ENCODE measurements at places on chromosomes 7 and 10.

DNA sequence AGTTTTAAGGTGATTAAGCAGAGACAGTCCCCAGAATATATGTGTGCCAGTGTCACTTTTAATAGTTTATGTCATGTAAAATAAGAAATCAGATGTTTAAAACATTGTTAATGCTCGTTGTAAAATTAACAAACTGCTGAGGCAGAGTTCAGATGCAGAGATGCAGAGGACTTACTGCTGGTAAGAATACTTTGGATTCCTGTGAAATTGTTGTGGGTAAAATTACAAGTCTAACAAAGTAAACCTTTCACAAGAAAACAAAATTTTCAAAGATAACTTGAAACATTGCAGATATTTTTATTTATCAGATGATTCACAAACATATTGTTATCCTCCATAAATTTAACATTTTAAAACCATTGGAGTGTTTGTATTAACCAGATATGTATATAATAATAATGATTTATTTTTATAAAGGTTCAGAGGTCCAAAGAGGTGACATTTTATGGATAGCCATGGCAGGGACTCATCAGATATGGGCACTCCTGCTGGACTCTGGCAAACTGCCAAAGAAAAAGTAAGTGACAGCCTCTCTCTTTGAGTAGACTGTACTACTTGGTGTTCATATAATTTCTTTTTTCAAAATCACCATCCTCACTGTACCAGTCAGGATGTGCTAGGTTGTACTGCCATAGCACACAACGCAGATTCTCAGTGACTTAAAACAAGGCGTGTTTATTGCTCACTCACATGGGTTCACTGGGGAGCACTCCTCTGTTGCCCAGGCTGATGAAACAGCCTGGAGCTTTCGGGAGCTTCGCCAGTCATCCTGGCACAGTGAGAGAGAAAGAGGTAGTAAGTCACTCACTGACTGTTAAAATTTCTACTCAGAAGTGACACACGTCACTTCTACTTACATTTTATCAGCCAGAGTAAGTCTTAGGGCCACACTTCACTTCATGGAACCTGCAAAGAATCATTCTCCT lies 43.5 kb downstream of the NHLRC2 start:
- no peak for DNase-seq

DNA sequence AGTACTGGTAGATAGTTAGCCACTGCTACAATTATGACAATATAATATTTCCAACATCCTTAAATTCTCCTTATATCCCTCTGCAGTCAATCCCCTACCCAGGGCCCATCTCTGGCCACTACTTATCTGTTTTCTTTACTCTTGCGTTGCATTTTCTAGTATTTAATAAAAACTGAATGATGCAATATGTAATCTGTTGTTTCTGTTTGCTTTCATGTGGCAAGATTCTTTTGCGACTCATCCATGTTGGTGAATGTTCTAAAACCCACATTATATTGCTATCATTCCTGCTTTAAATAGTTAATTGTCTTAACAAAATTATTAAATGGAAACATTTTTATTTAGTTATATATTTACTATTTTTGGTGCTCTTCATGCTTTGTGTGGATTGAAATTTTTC lies 338.5 kb downstream of the MDFIC start:
- no peak for DNase-seq

DNA sequence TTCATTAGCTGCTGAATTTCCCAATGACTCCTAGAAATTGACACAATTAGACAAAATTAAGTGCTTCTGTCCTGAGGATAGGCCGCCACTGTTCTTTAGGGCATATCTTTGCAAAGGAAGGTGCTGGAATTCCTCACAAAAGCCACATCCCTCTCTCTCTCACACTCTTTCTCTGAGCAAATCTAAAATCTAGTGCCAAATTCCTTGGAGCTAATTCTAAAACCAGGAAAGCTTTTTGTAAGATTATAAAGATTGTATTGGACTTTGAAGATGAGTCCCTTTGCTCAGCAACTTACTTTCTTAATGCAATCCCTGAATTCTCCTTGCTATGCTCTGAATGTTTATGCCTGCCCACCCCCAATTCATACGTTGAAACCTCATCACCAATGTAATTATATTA lies 288.9 kb downstream of the KCNMA1 start:
- no peak for DNase-seq

GRCh38 chr10:47095211-47095610 lies 184.0 kb downstream of the PTPN20 start:
- no peak for DNase-seq

DNA sequence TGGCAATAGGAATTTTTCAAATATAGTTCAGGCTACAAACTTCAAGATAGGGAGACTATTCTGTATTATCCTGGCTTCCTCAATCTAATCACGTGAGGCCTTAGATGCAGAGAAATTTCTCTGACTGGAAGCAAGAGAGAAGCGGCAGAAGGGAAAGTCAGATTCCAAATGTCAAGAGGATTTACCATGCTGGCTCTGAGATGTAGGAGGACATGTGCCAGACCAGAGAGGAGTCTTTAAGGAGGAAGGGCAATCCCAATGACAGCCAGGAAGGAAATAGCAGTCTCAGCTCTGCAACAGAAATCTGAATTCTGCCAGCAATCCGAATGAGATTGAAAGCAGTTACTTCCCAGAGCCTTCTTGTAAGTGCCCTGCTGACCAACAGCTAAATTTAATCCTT lies 57.4 kb downstream of the NUTM2E start:
- DNase-seq: no peak

DNA sequence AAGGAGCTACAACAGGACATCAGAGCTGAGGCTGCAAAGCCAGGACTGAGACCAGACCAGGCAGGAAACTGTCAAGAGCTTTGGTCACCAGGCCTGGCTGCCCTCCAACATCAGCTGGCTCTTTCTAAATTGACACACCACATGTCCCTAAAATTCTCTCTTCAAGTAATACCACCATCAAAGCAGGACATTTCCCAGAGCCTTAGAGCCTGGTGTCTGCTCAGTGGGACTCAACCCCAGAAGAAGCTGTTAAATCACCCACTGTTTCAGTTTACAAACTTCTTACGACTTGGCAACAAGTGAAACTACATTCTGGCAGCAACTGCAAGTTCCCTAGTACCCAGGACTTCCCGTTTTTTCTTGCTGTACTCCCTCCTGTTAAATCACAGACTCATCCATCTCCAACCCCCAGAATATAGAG lies 3.8 kb upstream of the IL6 start:
- no peak for DNase-seq

DNA sequence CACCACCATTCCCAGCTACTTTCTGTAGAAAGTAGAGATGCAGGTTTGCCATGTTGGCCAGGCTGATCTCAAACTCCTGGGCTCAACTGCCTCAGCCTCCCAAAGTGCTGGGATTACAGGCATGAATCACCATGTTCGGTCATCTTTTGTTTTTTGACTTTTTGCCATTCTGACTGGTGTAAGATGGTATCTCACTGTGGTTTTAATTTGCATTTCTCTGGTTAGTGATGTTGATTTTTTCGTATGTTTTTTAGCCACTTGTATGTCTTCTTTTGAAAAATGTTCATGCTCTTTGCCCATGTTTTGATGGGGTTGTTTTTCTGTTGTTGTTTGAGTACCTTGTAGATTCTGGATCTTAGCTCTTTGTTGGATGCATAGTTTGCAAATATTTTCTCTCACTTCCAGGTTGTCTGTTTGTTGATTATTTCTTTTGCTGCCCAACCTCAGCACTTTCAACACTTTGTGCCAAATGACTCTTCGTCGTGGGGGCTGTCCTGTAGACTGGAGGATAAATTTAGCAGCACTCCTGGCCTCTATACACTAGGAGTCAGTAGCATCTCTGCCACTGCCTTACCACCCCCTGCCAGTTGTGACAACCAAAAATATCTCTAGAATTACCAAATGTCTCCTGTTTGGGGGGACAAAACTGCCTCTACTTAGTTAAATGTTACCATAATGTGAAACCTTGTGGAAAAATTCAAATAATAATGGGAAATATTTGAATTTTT lies 6.5 kb upstream of the CPED1 start:
- DNase-seq: no peak

DNA sequence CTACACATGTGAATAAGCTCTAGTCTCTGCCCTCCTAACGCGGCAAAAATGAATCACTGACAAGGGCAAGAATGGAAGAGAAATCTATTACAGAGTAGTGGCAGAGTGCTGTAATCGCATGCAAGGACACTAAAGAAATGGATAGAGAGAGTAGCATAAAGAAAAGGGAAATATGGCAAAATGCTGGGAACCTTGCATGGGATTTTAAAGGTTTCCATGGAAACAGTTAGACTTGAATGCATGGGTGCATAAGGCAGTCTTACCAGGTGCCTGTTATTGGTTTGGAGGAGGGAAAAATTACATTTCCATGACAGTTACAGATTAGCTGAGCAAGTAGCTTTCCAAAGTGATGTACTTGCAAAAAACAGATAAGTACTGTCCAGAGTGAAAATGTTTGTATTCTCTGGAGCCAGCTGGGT lies 233.4 kb downstream of the PTN start:
- DNase-seq: no peak

DNA sequence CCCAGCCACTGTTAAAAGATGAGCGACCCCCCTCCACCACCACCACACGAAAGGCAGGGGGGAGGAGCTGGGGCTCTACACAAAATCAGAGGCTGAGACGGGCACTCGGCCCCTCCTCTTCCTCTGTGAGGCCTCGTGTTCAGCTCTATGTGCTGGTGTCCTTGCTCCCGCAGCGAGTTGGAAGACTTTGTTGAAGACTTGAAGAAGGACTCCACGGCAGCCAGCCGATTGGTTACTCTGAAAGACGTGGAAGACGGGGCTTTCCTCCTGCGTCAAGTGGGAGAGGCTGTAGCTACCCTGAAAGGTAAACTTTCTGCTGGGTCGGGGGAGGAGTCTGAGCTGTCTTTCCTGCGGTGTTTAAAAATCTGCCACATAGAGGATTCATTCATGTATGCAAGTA lies 203.7 kb downstream of the ARHGAP21 start:
- peak; percentile 12 for DNase-seq

GRCh38 chr7:92608380-92609322 lies 18.5 kb upstream of the FAM133B start:
- DNase-seq: no peak

GRCh38 chr7:40659231-40659630 lies 524.4 kb downstream of the SUGCT start:
- DNase-seq: no peak

GRCh38 chr7:52753855-52754254 lies 281.6 kb upstream of the POM121L12 start:
- no peak for DNase-seq

- DNase-seq: no peak
These were observed 33.9 kb upstream of the MKX start for GRCh38 chr10:27779462-27780015.

GRCh38 chr7:1946773-1947450 lies 276.8 kb downstream of the ELFN1 start:
- DNase-seq: no peak

DNA sequence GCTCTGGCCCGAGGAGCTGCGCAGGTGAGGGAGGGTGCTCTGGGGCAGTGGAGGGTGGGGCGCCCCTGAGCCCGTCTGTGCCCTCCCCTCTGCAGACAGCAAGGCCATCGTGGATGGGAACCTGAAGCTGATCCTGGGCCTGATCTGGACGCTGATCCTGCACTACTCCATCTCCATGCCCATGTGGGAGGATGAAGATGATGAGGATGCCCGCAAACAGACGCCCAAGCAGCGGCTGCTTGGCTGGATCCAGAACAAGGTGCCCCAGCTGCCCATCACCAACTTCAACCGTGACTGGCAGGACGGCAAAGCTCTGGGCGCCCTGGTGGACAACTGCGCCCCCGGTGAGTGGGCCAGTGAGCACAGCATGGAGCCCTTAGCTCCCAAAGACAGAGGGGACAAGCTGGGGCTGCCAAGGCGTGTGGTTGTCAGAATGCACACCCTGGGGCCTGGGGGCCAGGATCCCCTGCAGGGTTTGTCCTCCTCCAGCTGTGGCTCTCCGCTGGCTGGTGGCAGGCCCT lies 5.1 kb downstream of the FLNC start:
- DNase-seq: no peak

- DNase-seq: no peak
These were observed 189.9 kb downstream of the PLPP4 start for GRCh38 chr10:120646738-120647456.

GRCh38 chr10:76086170-76086760 lies 654.8 kb downstream of the LRMDA start:
- DNase-seq: no peak

GRCh38 chr7:137423321-137423720 lies 79.8 kb upstream of the PTN start:
- no peak for DNase-seq

- no peak for DNase-seq
These were observed 4.8 kb downstream of the INHBA start for GRCh38 chr7:41698114-41698513.

GRCh38 chr10:130053561-130053960 lies 57.1 kb downstream of the C10orf143 start:
- DNase-seq: no peak

DNA sequence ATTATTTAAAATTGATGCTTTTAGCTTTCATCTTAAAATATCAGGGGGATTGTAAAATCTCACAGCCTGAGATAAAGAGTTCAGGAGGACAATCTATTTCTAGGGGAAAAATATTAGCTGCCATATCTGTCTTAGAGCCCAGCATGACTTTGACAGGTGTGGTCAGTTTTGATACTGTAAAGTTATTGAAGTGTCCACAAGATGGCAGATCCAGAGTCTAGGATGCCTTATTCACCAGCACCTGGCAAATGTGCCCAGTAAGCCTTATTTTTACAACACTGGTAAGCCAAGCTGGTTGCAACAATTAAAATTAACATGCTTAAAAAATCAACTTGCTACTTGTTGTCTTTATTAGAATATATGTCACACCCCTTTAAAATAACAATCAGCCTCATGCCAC lies 579.3 kb downstream of the SH2D4B start:
- DNase-seq: no peak

DNA sequence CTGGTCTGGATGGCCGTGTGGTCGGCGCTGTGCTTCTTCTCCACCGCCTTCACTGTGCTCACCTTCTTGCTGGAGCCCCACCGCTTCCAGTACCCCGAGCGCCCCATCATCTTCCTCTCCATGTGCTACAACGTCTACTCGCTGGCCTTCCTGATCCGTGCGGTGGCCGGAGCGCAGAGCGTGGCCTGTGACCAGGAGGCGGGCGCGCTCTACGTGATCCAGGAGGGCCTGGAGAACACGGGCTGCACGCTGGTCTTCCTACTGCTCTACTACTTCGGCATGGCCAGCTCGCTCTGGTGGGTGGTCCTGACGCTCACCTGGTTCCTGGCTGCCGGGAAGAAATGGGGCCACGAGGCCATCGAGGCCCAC lies 1.1 kb downstream of the FZD9 start:
- no peak for DNase-seq

DNA sequence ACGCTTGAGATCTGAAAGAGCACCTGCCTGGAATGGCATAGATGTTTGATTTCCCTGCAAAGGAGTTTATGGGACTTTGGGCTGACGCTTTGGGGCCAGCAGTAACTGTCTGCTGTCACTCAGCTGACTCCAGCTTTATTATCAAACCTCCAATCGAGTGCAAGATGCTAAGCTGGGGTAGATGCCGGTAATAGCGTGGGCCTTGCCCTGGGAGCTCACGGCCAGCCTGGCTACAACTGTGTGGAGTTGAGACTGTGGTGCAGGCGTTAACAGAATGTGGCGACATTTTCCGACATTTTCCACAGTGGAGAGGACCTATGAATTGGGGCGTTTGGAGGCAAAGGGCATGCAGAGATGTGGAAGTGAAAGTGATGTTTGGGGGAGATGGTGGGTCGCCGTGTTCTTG lies 1.3 kb downstream of the CHST12 start:
- DNase-seq: no peak

Measured in activated naive CD4-positive, alpha-beta T cell treated with Interleukin-2 at 50 U/mL for 16 hours (primary cell).